NCI-H187 (cell line): ENCODE measurements at places on chromosomes 12 and 14.

DNA sequence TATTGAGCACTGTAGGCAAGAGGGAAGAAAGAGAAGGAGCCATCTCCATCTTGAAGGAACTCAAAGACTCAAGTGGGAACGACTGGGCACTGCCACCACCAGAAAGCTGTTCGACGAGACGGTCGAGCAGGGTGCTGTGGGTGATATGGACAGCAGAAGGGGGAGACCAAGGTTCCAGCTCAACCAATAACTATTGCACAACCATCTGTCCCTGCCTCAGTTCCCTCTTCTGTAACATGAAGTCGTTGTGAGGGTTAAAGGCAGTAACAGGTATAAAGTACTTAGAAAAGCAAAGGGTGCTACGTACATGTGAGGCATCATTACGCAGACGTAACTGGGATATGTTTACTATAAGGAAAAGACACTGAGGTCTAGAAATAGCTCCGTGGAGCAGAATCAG lies 13.9 kb upstream of the BDKRB1 start:
- no peak for DNase-seq

DNA sequence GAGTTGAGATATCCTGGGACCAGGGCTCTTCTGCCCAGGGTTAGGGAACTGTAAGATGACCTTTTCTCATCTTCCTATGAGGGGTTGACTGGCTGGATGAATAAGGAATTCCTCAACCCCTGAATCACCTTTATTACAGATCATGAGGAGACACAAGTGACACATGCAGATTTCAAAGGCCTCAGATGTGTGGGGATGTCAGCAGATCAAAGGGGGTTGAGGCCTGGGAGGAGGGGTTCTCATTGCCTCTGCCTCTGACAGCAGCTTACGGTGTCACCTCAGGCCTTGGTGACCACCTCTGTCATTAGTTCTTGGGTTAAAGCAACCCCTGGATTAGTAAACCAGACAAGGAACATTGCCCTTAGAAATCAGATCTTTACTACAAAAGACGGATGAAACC lies 2.1 kb upstream of the KRT72 start:
- no peak for DNase-seq

DNA sequence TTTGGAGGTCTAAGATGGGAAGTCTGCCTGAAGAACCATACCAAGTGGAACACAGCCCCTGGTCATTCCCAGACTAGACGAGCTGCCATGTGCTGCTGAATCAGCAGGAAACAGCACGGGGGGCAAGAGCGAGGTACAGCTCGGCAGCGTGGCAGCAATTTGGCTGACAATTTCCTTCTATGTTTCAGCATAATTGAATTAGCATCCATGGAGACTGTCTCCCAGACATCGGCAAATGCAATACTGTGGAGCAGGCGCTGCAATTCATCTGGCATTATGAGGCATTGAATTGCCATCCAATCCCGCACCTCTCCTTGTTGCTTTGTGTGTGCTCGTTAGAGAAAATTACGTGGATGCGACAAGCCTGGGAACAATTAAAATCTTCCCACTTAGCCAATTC lies 46.0 kb upstream of the CCDC60 start:
- no peak for DNase-seq

DNA sequence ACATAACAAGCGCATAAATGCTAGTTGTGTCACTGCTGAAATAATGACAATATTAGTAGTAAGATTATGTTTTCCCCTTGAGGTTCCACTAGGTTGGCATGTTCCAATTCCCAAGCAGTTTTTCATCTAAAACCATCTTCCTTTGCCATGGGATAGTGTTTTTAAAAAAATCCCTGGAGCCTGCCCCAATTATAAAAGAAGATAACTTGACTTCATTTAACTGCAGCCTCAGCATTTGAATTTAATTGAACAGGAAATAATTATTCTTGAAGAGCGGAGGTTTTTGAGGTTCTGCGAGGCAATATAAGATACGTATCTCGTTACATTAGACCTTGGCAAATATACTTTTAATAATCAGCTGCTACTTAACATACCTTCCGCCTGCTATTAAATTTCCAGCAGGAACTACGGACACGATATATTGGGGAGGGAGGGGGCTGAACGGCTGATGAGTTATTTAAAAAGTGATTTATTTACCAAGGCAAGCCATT lies 65.2 kb upstream of the HSPB8 start:
- no peak for DNase-seq

DNA sequence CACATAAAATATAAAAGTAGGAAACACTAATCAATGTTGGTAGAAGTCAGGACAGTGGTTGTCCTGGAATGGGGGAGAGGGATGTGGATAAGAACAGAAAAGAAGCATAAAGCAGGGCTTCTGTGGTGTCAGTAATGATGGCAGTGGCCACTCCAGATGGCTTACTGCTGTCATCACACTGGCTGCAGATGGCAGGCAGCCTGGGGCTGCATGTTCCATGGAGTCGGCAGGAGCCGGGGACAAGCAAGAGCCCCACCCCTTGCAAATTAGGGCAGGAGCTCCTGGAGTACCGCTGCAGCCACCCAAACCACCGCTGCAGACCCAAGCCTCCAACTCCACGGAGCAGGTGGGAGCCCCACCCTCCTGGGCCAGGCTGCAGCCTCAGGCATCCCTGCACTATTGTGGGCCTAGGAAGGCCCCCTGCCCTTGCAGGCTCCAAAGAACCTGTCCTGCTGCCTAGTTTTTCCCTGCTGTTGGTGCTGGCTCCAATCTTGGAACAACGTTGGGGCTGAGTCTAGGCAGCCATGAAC lies 28.8 kb upstream of the SLC5A8 start:
- DNase-seq: no peak

DNA sequence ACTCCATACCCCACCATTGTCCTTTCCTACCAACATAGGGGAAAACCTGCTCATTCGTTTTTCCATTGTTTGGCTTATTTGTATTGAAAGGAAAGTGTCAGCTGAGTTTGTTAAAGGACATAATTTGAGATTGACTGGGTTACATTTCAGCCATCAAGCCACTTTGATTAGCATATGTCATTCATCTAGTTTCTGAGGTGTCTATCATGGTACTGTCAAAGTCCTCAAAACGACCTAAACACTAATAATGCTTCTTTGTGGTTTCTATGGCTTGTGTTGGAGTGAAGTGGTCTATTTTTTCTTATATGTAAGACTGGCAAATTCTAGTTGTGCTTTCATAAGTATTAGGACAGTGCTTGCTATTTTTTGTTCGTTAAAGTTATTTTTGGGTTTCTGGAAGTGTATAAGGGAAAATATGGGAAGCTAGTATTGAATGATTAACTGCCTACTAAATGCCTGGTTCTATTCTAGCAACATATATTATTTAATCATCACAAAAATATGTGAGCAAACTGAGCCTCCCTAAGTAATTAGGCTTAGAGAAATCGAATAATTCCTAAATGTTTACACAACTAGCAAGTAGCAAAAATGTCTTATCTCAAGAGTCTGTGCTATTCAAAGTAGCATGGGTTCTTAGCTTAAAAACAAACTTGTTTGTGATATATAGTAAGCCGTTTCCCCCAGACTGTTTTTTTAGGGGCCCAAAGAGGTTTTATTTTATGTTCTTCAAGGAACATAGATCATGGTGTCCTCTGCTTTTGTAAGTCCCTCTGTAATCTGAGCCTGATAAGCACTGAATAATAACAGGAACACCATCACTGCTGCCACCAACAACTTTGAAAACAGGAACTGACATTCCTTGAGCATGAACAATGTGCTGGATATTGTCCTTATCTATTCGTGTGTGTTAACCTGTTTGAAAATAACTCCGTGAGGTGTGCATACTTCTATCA lies 67.1 kb downstream of the DERA start:
- DNase-seq: no peak

DNA sequence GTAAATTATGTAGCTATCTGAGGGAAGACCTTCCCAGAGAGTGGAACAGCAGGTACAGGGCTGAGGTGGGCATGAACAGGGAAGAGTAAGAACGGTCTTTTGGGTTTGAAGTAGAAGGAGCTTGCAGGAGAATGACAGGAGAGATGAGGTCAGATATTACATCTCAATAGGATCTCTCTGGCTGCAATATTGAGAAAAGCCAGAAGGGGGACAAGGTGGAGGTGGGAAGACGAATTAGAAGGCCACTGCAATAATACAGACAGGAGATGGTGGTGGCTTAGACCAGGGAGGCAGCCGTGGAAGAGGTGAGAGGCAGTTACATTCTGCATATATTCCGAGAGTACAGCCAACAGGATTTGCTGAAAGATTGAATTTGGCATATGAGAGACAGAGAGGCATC lies 310.2 kb downstream of the APAF1 start:
- DNase-seq: no peak
